Brain pericyte (primary cell): ENCODE measurements at places on chromosomes 13 and 19.

DNA sequence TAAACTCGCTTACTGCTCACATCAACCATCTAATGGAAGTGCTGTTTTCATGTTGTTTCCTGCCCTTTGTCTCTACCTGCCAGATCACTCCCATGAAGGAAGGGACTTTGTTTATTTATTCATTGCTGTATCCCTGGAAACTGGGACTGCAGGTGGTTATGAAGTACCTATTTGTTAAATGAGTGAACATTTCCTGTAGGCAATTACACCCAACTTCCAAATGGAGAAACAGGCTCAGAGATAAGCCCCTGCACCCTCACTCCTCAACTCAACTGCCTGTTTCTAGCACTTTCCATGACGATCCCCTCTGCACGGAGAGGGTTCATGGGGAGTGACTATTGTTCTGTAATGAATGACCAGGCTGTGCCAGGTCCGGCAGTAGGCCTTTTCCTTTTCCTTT, 1.9 kb upstream of the SELENOW start:
- DNase-seq: no peak

GRCh38 chr13:74134777-74135325, 647 bp upstream of the KLF12 start:
- peak; percentile 54 for DNase-seq

- no peak for DNase-seq
Observed at GRCh38 chr19:35812220-35813042, at the start of gene PRODH2. Gene PRODH2 (minus strand): TSS chr19:35812845. CDS start chr19:35812805, 40 bp downstream.

DNA sequence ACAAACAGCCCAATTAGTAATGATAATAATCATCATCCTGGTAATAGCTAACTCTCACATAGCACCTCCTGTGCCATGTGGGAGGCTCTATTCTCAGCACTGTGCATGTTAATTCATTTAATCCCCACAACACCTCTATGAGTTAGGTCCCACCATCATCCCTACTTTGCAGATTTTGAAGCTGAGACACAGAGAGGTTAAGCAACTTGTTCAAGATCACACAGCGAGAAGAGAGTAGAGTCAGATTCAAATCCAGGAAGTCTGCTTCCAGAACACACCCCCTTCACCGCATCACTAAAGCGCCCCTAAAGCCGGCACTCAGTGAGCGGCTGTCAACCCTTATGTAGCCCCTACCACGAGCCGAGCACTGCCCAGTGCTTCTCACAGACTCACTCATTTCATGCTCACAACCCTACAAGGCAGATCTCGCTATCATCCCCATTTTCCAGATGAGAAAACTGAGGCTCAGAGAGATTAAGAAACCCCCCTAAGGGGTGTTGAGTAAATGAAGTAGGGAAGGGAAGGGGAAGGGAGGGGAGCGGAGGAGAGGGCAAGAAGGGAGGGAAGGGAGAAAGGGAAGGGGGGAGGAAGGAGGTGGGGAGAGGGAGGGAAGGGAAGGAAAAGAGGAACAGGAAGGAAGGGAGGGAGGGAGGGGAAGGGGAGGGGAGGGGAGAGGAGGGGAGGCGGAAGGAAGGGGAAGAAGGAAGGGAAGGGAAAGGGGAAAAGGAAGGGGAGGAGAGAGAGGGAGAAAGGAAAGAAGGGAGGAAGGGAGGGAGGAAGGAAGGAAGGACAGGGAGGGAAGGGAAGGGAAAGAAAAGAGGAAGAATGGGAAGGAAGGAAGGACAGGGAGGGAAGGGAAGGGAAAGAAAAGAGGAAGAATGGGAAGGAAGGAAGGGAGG, 16.4 kb downstream of the EMP3 start:
- DNase-seq: no peak

- DNase-seq: no peak
Observed at GRCh38 chr13:62563251-62563650, 1147.6 kb upstream of the PCDH20 start.

GRCh38 chr13:94415500-94416237, 63.8 kb downstream of the DCT start:
- no peak for DNase-seq

- DNase-seq: no peak
Observed at GRCh38 chr13:113080901-113081521, 24.6 kb upstream of the F7 start.

DNA sequence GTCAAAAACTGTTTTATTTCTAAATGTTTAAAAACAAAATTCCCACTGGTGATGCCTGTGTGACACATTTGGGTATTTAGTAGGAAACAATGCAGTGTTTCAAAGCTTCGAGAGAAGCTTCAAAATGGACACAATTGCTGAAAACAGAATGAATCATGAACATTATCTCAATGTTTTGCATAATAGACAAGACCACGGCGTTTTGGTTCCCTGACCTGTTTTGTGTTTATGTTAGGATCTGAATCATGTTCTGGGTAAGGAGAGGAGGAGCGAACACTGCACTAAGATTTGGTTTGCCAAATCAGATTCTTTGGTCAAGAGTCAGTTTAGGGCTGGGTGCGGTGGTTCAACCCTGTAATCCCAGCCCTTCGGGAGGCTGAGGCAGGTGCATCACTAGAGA, 42.2 kb downstream of the IFT88 start:
- no peak for DNase-seq

DNA sequence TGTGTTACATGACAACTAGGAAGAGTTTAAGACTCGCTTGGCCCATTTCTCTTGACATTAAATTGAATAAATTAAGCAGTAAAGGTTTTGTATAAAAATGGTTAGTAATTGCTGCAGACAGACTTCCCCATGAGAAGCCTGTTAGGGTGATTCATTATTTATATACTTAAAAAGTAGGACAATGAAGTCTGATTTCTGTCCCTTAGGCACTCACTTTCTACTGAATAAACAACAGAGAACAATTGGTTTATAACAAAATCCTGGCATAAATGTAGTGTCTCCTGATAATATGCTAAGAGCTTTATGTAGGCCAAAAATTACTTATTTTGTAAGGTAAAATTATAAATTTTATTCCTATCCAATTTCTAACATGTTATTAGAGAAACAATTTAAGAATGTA, 2138.5 kb upstream of the PCDH20 start:
- DNase-seq: no peak

DNA sequence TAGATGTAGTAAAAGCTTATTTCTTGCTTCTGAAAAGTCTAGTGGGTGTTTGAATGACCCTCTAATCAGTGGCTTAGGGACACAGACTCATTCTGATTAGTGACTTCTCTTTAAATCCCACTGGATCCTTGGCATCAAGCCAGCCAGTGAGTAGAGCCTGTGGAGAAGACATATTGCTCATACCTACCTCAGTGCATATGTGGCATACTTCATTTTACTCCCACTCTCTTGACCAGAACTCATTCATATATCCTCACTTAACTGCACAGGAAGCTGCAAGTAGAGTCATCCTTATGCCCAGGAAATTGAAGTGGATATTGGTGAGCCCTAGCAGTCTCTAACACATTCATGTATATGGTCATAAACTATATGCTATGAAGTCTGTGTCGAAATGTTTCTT, 148.3 kb downstream of the PDS5B start:
- no peak for DNase-seq

DNA sequence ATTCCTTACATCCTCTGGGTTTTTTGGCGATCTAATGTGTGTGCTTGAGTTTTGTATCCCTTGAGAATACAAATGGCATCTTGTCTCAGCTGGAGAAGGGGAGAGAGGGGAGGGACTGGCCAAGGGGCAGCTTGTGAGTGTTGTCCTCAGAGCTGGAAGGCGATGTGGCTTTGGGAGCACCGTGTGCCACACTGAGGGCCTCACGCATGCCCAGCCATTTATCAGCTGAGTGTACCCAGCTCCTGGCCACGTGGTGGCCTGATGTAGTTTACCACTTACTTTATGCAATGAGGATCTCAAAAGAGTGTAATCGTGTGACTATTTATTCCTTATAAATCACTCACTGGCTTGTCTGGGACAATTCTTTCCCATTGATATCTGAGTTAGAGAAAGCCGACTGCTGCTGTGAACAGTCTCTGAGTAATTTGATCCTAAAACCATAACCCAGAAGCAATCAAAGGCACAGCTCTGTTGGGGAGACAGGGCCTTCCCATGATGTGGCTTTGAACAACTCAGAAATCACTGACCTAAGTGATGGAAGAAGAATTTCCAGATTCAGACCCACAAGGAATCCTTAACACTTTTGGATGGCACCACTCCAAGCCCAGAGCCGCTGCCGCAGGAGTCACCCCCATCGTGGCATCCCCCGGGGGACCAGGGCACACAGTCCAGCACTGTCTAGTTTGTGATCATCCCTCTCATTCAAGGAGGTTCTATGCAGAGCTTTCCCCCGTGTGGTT, 53.9 kb upstream of the MTIF3 start:
- DNase-seq: no peak

DNA sequence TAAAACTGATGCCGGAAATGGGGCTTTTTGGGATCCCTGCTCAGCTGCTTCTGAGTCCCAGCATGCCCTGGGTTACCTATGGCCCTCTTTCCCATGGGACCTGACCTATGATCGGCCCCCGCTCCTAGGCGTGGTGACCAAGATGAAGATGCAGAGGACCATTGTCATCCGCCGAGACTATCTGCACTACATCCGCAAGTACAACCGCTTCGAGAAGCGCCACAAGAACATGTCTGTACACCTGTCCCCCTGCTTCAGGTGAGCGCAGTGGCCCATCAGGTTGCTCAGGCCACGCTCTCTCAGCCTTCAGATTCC, 1.5 kb downstream of the RPS11 start:
- no peak for DNase-seq

DNA sequence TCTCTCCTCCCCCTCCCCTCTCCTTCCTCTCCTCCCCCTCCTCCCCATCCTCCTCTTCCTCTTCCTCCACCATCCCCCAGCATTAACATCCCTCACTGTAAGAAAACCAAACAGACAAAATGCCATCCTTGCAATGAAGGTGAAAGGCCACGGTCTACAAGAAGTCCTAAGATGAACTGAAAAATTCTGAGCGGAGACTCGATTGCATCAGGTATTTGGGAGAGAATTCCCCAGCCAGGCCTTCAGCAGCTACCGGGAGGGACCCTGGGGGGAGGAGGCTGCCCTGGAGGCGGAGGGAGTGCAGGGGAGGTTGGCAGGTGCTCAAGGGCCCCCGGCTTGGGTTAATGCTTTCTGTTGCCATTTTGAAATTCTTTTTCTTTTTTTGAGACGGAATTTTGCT, 10.1 kb upstream of the TIMM44 start:
- DNase-seq: no peak

- DNase-seq: no peak
Observed at GRCh38 chr13:76597868-76598267, 288.3 kb downstream of the KCTD12 start.

DNA sequence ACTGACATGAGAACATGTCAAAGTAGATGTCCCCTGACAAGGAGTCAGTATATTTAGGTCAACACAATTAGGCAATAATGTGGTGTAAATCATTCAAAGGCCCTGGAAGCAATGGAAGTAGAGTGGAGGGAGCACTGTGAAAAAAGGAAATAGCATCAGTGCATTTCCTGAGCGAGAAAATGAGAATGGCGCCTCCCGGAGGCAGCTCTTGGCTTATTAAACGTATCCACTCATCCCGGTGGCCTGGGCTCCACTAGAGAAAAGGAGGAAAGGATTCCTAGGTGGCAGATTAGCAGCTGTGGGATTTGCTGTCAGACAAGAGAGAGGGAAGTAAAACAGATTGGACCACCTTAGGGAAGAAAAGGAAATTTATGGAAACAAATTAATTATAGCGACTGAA, 173.7 kb upstream of the TMTC4 start:
- DNase-seq: no peak

GRCh38 chr19:38308006-38308766, 4.1 kb downstream of the C19orf33 start:
- no peak for DNase-seq

GRCh38 chr13:113196970-113197737, 11.3 kb downstream of the PCID2 start:
- no peak for DNase-seq

DNA sequence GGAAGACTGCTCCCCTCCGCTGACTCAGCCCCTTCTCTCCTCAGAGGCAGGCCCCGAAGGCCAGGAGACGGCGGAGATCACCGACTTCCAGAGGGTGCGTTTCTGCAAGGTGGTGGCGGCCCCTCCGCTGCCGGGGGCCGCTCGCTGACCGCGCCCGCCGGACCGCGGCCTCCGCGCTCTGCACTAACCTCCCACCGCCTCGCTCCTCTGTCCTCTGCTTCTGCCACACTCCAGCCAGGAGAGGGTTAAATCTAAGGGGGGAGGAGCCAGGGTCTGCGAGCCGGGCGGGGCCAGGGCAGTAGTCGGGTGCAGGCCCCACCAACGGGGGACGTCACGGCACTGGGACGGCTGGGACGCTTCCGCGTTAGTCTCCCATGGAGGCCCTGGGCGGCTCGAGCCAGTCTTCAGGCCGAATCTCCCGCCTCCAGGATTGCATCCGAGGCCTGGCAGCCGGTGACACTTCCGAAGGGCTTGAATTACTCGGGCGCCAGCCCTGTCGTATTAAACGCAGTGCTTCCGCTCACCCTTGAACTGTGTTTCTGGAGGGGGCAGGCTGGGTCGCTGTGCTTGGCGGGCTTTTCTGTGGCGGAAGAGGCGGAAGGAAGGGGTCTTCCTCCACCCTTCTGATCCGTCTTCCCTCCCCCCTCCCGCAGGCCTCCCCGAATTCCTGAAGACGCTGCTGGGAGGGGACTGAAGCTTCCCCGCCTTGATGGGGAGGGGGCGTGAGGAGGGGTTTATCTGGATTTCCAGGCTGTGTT, 1.2 kb upstream of the INAFM1 start:
- DNase-seq: peak; percentile 69

DNA sequence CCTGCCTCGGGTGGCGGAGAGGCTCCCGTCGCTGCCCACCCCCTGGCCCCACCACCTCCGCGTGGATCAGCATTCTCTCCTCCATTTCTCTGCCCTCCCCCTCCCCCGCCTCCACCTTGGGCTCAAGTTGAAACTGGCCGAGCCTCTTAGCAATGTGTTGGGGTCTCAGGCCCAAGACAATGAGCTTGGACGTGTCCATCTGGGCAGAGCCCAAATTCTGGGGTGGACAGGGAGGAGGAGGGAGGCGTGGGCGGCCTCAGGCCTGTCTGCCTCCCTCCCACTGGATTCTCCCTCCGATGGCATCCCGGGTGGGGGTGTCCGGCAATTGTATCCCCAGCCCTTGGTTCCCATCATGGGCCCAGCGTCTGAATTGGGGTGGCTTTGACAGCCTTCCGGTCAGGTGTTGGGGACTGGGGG, 1.2 kb downstream of the CELF5 start:
- no peak for DNase-seq

DNA sequence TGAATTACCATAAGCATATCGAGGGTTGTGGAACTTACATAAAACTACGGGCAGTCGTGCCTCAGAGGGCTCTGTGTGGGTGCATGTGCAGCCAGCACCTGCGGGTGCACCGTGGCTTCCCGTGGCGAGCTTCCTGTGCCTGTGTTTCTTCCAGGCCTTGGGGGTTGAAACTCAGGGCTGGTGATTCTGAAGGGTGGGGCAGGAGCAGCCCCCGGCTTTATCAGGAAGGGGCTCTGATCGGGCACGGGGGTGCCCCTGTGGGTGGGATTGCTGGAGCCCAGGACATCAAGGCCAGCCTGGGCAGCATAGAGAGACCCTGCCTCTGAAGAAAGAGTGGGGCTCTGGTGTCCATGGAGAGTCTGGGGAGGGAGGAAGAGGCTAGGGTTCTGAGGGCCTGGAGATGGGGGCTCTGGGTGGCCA, 11.1 kb downstream of the ATP4B start:
- DNase-seq: no peak
